ENCODE measurements at places on chromosomes 2 and 18. TPM values are rescaled to one million over a fixed set of nuclear protein-coding genes. Genes with fewer than 3 reads are reported as not detected.

The GKN1 gene
- not detected for total RNA-seq

The ELOA2 gene
- total RNA-seq: not detected

The WDR43 gene
- total RNA-seq: 54.8 TPM

The MAP3K19 gene
- not detected for total RNA-seq

The GALR1 gene
- total RNA-seq: not detected

The TACR1 gene
- total RNA-seq: not detected

The HNMT gene
- total RNA-seq: 7.6 TPM

The NEU2 gene
- not detected for total RNA-seq

The IL36G gene
- not detected for total RNA-seq

The ORC2 gene
- total RNA-seq: 15.2 TPM

The BMP10 gene
- total RNA-seq: not detected

The MGAT4A gene
- total RNA-seq: 0.33 TPM

The CNDP1 gene
- not detected for total RNA-seq

The FOSL2 gene
- 118 TPM for total RNA-seq

The SLC11A1 gene
- 0.22 TPM for total RNA-seq

The GAREM1 gene
- total RNA-seq: 11.0 TPM

The TUBA3D gene
- total RNA-seq: 0.39 TPM

The TUBA4B gene
- not detected for total RNA-seq

The CYRIA gene
- 5.5 TPM for total RNA-seq

The LBX2 gene
- 1.8 TPM for total RNA-seq
